Esophagus squamous epithelium (tissue), 5 donors: ENCODE measurements at places on chromosomes 4 and X.

- peak; percentile 63 for DNase-seq
These were observed at the start of gene DAPP1 for GRCh38 chr4:99816545-99817308. Gene DAPP1 (plus strand): TSS chr4:99816827. CDS start chr4:99816914, 87 bp downstream.

DNA sequence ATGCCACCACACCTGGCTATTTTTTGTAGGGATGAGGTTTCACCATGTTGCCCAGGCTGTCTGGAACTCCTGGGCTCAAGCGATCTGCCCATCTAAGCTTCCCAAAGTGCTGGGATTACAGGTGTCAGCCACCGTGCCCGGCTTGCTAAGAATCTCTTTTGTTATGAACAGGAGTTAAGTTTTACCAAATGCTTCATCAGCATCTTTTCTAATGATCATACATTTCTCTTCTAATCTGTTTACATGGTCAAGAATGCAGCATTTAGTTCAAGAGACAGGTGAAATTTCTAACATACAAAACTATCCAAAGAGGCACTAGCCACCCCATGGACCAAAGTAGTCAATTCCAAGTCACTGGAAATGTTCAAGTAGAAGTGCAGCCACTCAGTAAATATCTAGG is 52.5 kb upstream of the IQSEC2 start:
- DNase-seq, result no peak

DNA sequence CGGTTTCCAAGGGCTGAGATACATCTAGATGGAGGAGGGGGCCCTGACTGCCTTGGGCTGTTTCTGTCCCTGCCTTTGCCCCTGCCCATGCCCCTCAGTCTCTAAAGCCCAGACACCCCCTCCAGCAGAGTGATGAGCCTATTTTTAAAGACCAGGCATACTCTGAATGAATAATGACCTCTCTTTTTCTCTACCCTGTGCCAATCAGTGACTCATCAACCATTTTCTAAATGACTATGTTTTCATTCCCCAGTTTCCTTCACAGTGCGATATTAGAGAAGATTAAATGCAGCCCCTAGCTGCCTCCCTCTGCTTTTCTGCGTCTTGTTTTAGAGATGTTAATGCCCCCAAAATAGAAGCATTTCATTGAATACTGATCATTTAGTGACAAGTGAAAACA is 15.5 kb upstream of the NHS start:
- no peak for DNase-seq

- DNase-seq, result no peak
These were observed 150.9 kb downstream of the SHROOM3 start for GRCh38 chr4:76585897-76586360.

DNA sequence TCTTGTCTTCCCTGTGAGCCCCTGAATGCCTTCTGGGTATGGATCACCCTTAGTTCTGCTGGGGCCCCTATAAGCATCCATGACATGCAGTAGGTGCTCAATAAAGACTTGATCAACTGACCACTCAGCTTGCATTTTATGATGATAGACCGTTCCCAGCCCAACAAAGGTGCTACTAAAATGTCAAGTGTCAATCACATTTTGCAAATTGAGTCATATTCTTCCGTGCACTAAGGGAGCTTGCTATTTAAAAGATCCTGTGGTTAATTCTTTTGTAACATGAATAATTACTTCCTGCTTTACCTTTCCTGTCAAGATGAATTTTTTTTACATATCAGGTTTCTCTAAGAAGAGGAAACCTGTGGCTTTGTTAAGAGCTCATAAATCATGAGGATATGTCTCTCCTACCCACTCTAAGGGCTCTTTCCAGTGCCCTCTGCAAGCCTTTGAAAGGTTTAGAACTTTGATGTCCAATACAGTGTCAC is 47.6 kb downstream of the SH3KBP1 start:
- no peak for DNase-seq

- no peak for DNase-seq
These were observed 52.9 kb upstream of the TRPC5OS start for GRCh38 chrX:111823128-111823527.

DNA sequence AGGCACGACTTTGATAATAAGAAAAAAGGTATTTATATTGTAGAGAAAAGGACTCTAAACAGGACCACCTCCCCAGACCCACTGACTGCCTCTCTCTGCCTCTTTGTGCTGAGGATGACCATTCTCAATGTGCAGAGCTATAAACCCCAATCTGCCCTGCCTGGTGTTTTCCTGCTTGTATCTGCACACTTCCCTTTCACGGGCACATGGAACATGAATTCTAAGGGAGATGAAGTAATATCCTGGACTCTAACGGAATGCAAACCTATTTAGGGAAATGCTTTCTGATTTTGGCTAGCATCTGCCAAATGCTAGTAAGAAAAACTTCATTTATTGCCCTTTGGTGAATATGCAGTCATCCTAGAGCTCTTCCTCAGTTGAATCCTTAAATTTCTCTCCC is 2.4 kb downstream of the DIPK2B start:
- DNase-seq, result no peak

- DNase-seq, result no peak
These were observed 89.0 kb upstream of the BMPR1B start for GRCh38 chr4:94668724-94669123.

- DNase-seq, result no peak
These were observed 168.7 kb downstream of the STK32B start for GRCh38 chr4:5220028-5220427.

- no peak for DNase-seq
These were observed 40.7 kb downstream of the ANXA3 start for GRCh38 chr4:78592088-78592783.

DNA sequence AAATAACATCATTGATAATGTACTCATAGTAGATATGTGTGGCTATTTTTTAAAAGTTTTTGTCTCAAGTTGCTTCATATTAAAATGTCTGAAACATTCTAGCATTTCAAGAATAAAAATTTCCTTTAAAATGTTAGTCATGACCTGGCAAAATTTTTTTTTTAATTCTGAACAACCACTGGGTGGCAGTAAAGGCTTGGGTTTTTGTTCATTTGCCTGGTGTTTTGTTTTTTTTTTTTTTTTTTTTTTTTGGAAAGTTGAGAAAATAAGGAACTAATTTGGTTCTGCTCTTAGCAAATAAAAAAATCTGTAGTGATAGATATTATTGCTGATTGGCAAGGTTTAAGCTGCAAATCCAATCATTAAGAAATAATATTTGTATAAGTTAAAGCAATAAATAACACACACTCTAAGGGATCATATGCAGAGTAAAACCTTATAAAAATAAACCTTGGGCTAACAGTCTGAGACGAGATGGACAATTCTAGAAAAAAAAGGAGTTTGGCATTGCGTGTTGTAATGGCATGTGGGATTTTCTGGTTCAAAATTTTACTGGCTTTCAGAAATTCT is 81.4 kb downstream of the CEP44 start:
- DNase-seq, result no peak

DNA sequence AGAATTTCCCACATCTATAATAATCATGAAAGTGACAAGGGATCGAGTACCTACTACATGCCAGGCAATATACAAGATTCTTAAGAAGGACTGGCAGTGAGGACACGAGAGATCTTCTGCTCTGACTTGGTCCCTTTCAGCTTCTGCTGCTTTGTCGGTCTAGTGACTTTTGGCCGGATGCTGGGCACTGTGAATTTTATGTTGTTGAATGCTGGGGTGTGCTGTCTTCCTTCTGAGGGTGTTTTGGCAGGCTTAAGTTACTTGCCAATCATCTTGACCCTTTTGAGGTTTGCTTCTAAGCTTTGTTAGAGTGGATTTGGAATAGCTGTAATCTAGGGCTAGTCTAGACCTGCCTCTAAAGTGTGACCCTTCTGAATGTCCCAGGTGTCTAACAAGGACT is 23.5 kb downstream of the NAT8L start:
- DNase-seq, result no peak

DNA sequence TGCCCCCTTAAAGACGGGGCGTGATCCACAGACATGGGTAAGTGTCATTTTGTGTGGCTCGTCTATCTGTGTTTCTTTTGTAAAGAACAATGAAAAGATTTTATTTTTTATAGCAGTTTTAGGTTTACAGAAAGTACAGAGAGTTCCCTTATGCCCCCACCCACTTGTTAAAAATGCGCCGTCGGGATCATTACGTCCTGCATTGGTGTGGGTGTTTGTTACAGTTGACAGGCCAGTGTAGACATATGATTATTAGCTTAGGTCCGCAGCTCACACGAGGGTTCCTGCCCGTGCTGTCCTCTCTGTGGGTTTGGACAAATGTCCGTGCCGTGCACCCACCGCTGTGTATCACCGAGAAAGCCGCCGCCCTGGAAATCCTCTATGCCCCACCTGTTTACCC is 50.5 kb downstream of the RGS12 start:
- no peak for DNase-seq

- DNase-seq, result no peak
These were observed 331 bp downstream of the SETD7 start for GRCh38 chr4:139555705-139556070.

- no peak for DNase-seq
These were observed 92.6 kb downstream of the NXF2 start for GRCh38 chrX:102339312-102340298.

DNA sequence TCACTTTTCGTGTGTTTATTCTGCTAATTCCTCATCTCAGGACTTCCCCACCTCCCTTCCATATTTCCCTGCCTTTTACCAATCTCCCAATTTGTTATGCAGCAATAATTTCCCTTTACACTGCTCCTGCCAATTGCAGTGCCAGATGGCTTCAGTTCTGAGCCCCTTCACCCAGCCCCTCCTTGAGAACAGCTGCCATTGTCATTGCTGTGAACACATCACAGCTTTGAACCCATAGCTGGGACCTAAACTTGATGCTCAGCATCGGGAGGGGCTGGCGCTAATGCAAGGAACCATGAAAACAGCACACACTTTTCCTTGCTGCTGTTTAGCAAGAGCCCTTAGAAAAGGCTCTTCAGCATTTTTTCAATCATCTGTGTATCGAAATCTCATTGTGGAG is 104.9 kb downstream of the ALPK1 start:
- no peak for DNase-seq

DNA sequence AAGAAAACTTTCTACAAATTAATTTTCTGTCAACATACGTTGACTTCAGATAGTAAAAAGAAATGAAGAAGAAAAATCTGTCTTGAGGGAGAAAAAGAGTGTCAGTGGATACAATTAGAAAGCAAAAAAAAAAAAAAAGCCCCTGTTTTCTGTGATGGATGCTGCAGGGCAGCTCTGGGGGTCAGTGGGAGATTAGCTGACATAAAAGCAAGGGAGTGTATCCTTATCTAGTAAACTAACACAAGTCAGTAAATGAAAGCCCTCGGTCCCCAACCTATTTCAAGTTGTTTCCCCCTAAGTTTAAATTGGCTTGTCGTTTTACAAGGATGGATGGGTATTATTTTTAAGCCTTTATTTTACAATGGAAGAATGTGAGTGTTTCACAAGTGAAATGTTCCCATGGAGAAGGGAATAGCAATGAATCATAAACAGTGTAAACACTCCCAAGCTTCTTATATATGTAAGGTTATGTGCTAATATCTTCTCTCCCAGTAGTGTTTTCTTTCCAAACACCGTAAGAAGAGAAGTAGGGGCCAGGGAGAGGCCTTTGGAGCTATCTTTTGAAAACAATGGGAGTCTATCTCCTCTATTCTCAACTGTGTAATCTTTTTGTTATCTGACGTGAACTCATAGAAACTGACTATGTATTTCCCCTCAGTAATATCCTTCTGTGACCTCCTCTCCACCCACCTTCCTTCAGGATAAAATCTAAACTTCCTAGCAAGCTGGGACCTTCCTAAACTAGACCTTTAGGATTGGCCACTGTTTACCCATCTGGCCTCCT is 347.7 kb downstream of the FBXO8 start:
- DNase-seq, result no peak

GRCh38 chr4:137536789-137537561 is 4.7 kb upstream of the PCDH18 start:
- no peak for DNase-seq

DNA sequence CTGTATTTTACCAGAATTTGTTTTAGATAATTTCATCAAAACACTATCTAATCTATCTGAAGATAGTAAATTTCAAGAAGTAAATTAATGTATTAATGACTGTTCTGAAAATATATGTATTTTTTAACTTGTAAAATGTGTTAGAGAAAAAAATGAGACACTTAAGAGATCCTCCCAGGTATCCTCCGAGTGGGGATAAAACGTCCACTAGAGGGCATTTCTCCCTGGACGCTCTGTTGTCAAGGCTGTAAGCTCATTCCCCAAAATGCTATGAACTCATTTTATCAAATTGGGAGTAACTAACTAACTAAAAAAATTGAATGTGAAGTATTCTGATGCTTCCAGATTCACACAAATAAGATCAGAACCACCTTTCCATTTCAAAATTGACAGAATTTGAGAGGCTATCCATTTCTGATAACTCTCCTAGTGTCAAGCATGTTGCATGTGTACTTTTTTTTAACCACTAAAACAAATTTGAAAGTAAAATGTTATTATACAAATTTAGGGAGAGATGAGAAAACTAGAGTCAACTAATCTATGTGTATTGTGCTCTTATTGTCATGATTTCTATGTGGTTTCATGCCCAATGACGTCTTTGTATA is 337.3 kb upstream of the HS3ST1 start:
- no peak for DNase-seq

GRCh38 chr4:86359944-86360478 is at the start of gene MAPK10:
Gene MAPK10 (minus strand): TSS chr4:86360053.
- DNase-seq, result peak; percentile 29

GRCh38 chr4:132572210-132572609 is 576.9 kb upstream of the PCDH10 start:
- DNase-seq, result no peak

DNA sequence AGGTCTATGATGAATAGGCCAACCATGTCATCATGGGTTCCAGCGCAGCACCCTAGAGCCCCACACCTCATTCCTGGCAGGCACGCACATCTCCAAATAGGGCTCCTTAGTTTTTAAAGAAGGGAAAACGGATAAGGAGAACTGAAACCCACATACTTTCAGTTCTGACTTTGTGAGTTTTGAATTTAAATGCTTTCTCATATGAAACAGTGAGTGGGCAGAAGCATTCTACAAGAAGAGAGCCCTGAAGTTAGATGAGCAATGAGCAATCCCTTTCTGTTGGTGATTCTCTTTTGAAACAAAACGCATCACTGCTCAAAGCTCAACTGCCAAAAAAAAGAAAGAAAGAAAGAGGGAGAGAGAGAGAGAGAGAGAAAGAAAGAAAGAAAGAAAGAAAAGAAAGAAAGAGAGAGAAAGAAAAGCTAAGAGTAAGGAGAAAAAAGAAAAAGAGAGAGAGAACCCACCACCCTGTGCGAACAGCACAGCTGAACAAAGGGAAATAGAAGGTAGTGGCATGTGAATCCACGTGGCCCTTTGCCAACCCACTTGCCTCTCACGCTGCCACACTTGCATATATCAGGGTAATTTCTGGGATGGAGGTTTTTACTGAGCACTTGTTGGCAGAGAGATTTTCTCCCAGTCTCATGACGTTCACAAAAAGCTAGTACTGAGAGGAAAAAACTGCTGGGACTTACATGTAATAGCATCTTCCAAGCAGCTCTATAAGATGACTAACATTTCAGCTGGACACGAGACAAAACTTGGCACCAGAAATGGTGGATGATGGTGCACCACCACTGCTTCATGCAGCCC is 31.0 kb downstream of the TMSB4X start:
- no peak for DNase-seq
